ENCODE measurements at places on chromosomes 11 and 22.

GRCh38 chr11:35902961-35903360 is 40.9 kb upstream of the LDLRAD3 start:
- no peak for DNase-seq

DNA sequence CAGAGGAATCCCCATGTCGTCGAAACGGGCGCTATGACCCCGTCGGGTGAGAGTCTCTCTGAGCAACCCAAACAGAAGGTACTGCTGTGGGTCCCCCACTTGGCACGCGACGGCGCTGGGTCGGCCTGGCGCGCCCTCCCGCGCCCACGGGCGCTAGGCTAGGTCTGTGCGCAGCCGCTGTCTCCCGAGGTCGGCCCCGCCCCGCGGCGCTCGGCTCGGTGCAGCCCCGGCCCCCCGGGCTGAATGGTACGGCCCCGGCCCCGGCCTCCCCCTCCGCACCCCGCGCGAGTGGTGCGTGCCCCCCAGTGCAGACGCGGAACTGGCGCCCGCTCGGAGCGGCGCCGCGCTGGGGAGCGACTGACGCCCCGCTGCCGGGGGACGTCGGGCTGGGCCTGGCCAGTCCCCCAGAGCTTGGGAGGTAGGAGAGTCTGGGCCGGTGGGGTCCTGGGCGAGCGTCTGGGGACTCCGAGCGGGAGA is at the start of gene MADD:
TSS of gene MADD (plus strand) at position 305 of the 477 bp plus-strand sequence.
- no peak for DNase-seq

DNA sequence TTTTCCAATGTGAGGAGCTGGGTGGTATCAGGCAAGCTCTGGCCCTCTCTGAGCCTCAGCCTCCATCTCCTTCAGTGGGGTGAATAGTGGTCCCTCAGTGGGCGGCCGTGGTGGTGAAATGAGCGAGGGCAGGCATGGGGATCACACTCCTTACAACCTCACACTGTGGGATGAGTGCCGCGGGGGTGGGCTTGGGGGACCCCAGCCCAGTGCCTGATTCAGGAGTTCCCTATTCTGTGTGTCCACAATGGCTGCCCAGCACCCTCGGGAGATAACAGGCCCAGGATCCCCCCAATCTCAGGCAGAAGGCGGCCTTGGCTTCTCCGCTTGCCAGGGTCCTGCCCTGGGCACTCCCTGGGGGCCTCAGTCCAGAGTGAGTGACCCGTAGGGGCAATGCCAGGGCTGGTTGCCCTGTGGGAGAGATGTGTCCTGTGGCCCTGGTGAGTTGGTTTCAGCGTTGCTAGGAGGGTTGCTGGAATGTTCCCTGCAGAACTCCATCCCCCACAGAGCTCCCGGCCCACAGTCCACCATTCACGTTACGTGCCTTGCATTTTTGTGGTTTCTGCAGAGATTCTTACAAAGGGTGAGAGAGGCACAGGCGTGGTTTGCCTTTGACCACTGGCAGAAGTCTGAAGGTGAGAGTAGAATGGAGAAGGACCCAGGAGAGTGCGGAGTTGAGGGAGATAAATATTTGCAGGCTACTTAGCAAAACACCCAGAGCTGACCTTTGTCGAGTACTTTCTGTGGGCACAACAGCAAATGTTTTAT is 2.9 kb downstream of the ALDH3B1 start:
- peak; percentile 37 for DNase-seq

DNA sequence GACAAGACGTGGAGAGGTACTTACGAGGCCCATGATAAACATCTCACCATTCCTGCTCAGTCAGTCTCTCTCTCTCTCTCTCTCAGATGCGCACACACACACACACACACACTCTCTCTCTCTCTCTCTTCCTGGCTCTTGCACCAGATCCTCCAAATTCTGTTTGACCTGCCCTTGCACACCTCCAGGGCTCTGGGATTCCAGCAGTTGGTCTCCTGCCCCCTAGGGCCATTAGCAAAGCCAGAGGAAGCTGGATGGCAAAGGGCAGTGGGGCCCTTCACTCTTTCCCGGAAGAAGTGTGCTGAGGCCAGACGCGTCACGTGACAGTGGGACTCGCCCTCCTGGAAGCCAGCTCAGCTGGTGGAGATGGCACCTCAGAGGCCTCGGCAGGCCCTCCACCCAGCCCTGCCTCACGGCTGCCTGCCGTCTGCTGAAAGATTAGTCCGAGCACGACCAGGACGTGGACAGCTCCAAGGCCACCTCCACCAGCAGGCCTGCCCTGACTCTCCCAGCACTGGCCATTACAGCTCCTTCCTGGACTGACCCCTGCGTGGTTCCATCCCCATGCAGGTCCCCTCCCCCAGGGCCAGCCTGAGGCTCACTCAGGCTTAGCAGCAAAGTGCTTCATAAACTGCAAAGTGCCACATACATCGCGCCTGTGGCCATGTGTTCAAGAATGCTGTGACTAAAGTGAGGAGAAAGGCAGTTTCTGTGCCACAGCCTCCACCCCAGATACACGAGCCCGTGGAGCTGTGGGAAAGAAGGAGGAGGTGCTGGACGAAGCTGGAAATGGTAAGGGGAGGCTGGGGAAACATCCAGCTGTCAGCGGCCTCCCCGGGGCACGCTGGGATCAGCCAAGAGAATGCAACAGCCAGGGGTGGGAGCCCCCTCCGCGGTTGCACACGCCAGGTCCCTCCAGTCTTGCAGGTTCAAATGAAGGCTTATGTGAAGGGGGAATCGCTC is 3.7 kb downstream of the PDGFB start:
- no peak for DNase-seq

- peak; percentile 45 for DNase-seq
These were observed 36.9 kb upstream of the PRR5 start for GRCh38 chr22:44665115-44665514.

- peak; percentile 16 for DNase-seq
These were observed 318.7 kb downstream of the BUD13 start for GRCh38 chr11:116454020-116454645.

GRCh38 chr11:67691149-67691548 is 16.7 kb upstream of the ALDH3B2 start:
- no peak for DNase-seq

GRCh38 chr11:117490911-117491310 is 163.3 kb downstream of the CEP164 start:
- DNase-seq, result no peak

DNA sequence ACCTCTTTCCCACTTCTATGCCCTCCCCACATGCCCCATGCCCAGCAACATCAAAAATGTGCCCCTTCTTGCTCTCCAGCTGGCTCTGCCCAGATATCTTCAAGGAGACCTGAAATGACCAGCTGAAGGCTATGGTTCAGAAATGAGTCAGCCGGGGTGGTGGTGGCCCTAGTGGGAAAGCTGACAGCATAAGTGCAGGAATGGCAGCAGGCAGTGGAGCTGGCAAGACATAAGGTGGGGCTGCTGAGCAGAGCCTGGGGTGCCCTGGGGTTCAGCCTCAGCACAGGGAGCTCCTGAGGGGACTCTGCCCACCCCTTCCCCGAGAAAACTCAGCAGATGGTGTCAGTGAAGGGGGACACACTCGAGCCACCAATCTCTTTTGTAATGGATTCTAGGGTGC is 593.4 kb downstream of the BUD13 start:
- DNase-seq, result no peak

DNA sequence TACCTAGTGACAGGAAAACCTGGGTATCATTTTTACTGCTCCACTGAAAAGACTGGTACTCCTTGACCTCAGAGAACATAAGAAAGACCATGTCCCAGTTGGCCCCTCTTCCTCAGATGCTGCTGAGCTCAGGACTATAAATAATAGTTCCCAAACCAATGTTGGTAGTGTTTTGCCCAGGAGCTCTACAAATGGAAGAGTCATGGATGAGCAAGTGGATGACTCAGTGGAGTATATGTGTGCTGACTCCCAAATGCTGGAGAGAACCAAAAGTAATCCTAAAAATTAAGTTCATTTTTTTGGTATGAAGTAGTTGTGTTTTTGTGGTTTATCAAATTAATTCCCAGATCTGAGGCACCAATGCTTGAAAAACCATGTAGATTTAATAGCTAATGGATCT is 482.0 kb downstream of the KCNA4 start:
- no peak for DNase-seq

DNA sequence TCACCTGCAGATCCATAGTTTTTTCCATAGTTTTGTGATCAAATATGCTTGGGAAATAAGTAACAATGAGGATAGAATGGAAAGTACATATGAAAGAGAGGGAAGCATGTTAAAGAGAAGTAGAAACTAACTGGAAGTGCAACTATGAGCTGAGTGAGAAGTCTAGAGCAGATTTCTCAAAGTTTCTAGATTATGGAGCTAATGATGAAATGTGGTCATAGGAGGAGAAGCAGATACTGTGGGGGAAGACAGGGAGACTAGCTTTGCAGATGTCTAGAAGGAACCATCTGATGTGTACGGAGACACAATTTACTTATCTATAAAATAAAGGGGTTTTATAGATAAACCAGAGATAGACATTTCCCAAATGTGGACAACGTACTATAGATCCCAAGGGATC is 37.1 kb downstream of the RELT start:
- DNase-seq, result no peak

DNA sequence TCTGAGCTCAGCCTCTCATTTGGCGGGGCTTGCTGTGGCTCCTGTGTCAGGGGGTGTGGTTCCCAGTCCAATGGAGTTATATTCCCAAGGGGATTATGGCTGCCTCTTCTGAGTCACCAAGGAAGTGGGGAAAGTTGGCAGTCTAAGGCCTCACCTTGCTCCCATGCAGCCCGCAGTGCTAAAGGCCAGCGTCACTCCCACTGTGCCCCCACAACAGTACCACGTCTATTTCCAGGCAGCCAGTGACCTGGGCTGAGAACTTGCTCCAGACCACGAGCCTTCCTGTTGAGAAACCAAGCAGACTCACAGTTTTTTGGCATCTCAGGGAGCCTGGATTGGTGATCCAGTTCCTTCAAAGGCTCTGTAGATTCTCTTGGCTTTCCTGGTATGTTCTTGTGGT is 45.6 kb downstream of the OR2AT4 start:
- DNase-seq, result no peak

- DNase-seq, result no peak
These were observed 2.9 kb downstream of the OOSP1 start for GRCh38 chr11:59941091-59941490.

GRCh38 chr11:11313426-11313825 is 39.6 kb downstream of the CSNK2A3 start:
- no peak for DNase-seq

DNA sequence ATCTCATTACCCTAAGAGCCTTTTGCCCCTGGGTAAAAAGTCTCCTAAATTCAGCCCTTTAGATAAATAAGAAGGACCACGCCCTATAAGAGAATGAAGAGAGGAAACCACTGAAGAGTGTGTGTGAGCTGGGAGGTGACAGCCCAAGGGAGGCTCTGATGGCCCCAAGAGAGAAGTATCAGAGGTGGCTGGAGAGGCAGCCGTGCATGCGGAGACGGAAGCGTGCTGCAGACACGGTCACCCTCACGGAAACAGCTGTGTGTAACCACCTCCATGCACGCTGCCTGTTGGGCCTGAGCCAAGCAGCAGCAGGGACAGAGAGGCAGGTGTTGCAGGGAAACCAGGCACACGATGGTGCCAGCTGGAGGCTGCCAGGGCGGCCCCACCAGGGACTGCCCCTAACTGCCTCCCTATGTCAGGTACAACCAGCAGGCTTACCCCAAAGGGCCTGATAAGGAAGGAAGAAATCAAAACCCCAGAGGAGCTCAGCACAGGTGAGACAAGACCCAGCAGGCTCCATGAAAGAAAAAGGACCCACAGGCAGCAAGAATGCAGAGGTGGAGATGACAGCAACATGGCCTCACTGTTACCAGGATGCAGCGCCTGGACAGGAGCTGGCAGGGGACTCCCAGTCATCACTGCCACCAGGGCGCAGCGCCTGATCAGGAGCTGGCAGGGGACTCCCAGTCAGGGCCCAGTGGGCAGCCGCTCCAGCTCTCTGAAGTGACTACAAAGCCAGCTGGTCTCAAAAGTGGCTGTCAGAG is 7.8 kb downstream of the LARGE2 start:
- DNase-seq, result no peak

GRCh38 chr11:82195283-82195682 is 538.4 kb downstream of the FAM181B start:
- DNase-seq, result no peak

DNA sequence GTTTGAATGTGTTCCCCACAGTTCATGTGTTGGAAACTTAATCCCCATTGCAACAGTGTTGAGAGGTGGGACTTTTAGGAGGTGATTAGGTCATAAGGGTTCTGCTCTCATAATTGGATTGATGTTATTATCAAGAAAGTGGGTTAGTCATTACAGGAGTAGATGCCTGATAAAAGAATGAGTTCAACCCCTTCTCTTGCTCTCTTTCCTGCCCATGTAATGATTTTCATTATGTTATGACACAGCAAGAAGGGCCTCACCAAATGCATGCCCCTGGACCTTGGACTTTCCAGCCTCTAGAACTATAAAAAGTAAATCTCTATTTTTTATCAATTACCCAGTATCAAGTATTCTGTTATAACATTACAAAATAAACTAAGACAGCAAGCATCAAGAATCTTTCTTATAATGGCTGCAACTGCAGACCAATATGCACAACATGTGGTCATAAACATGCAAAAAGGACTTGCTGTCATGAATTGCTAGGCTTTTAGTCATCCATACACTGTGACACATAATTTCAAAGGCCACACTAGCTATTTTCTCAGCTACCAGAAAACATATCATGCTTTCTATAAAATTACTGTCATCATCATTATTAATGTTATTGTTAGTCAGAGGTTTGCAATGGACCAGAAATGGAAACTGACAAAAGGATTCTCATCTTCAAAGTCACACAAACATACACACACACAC is 99.9 kb upstream of the GUCY1A2 start:
- DNase-seq, result no peak

DNA sequence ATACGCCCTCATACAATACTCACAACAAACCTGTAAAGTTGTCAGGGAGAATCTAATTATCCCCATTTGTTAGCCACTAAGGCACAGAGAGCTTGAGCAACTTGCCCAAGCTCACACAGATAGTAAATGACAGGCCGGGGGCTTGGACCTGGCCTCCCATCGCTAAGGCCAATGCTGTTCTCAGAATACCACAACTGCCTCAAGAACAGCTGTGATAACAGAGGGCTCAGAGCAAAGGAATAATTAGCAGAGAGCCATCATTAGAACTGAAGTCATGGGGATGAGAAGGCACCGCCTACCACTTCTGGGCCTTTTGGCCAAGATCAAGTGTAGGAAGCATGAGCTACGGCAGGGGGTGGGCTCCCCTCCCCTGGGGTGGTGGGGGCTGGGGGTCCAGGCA is 98.6 kb downstream of the FEZ1 start:
- no peak for DNase-seq

GRCh38 chr11:93444617-93445073 is 98.5 kb downstream of the SMCO4 start:
- DNase-seq, result no peak

DNA sequence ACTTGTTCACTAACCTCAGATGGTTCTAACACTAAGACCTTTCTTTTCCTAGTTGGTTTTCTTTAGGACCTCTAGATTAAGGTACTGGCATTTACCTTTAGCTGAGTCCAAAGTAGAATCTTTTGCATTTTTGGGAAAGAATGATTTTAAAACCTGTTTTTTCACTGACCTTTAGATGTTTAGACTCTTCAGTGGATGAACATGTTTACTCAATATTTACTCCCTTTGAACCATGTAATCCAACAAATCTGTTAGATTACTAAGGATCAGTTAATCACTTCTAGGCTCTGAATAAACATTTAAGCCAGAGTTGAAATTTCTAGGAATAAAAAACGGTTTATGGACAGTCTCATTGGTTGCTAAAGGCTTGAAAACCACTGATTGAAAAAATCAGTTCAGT is 6.2 kb downstream of the TMEM135 start:
- no peak for DNase-seq

GRCh38 chr11:130102301-130103249 is 32.9 kb downstream of the APLP2 start:
- no peak for DNase-seq
